ENCODE measurements at places on chromosomes 13 and 19.
A peak's percentile ranks its signal among the peaks of the same experiment; 100 is the strongest.

DNA sequence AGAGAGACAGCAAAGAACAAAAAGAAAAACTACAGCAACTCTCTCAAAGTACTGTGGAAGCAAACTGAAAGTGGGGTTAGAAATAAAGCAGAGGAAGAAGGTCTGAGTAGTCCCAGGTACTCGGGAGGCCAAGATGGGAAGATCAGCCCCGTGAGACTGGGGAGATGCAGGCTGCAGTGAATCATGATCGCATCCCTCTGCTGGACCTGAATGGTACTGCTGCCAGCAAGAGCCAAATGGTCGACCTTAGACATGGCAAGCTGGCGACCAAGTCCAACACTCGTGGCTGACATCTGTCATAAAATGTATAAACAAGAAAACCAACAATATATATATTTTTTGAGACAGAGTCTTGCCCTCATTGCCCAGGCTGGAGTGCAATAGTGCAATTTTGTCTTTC is 33.7 kb upstream of the ZNF724 start:
- peak; percentile 31 for DNase-seq

GRCh38 chr19:19142347-19142746 is 4.1 kb upstream of the TMEM161A start:
- DNase-seq = no peak

GRCh38 chr19:4593409-4593851 is 33.9 kb upstream of the SEMA6B start:
- peak; percentile 62 for DNase-seq

DNA sequence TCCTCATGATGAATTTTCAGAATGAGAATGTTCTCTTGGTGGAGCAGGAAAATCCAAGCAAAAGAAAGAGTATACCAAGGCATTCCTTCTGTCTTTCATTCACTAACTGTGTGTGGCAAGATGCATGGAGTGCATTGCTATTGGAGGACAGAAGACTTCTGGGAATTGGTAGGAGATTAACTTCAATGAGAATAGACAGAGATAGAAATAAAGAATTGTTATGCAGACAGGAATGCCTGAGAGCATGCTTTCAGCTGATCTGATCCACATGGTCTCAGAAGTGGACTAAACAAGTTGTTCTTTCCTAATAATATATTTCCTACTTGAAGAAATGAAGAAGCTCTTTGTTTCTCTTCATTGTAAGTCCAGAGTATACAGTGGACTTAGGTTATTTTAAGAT is 303.6 kb downstream of the MYO16 start:
- DNase-seq = no peak

- DNase-seq = no peak
These were observed 5.2 kb downstream of the DKKL1 start for GRCh38 chr19:49368711-49369358.

DNA sequence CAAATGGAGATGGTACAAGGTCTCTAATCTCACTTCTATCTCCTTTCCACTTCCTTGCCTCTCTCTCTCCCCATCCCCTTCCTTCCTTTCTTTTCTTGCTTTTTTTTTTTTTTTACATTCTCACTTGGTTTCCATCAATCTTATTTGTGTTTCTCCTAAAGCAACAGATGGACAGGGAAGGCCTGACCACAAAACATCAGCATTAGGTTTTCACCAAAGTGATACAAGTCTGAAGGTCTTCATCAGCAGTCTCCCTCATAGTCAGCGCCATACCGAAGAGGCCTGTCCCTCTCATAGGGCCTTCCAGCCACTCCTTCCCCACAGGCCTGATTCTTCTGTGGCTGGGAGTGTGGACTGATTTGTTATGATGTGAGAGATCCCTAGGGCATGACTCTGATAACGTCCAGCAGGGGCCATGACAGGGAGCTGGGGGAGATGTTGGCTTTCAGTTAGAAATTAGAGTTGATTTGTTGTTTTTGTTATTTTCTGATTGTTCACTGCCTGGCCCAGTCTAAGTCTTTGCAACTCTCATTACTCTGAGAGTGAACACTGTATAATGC is 158.7 kb downstream of the SLC7A1 start:
- no peak for DNase-seq

GRCh38 chr13:67806796-67807195 is 576.7 kb upstream of the PCDH9 start:
- DNase-seq = no peak
